T-cell (primary cell): ENCODE measurements at places on chromosomes 7 and 10. TPM values are rescaled to one million over a fixed set of nuclear protein-coding genes. Genes with fewer than 3 reads are reported as not detected.

GRCh38 chr10:46092524-46093081, 46.5 kb upstream of the MSMB start:
- no peak for DNase-seq

GRCh38 chr10:43122096-43122495, 16.1 kb upstream of the CSGALNACT2 start:
- DNase-seq: no peak

Gene FOXL3
- not detected for total RNA-seq

Gene OPN4
- not detected for total RNA-seq

GRCh38 chr7:106034383-106034782, 71.3 kb downstream of the CDHR3 start:
- DNase-seq: no peak

Gene GLCCI1
- 38.0 TPM for total RNA-seq

Gene NPSR1
- total RNA-seq: not detected

- DNase-seq: peak; percentile 53
Measured at GRCh38 chr10:62632071-62632809, 172.3 kb upstream of the ADO start.

- no peak for DNase-seq
Measured at GRCh38 chr7:137731436-137731835, 115.3 kb downstream of the DGKI start.

Gene OGA
- total RNA-seq: 360 TPM

- DNase-seq: no peak
Measured at GRCh38 chr10:45071043-45071813, 70.5 kb downstream of the ZNF22 start.

Gene C7orf57
- 0.44 TPM for total RNA-seq

GRCh38 chr10:92799568-92799967, 48.8 kb upstream of the EXOC6 start:
- DNase-seq: no peak

DNA sequence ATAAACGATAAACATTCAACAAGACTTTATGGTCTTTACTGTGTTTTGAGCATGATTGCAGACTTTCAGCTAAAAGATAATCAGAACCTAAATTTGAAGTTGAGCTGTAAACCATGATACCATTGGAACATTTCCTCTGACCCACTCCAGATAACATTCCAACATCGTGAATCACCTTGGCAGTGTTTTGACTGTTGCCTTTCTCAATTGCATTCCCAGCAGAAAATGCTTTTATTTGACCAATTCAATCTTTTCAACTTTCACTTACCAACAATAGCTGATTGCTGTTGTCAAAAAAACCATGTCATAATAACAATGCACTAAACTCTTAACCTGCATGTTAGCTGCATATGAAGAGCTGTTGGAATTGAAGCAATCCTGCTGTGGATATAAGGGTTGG, 165.5 kb downstream of the MDFIC start:
- DNase-seq: no peak

DNA sequence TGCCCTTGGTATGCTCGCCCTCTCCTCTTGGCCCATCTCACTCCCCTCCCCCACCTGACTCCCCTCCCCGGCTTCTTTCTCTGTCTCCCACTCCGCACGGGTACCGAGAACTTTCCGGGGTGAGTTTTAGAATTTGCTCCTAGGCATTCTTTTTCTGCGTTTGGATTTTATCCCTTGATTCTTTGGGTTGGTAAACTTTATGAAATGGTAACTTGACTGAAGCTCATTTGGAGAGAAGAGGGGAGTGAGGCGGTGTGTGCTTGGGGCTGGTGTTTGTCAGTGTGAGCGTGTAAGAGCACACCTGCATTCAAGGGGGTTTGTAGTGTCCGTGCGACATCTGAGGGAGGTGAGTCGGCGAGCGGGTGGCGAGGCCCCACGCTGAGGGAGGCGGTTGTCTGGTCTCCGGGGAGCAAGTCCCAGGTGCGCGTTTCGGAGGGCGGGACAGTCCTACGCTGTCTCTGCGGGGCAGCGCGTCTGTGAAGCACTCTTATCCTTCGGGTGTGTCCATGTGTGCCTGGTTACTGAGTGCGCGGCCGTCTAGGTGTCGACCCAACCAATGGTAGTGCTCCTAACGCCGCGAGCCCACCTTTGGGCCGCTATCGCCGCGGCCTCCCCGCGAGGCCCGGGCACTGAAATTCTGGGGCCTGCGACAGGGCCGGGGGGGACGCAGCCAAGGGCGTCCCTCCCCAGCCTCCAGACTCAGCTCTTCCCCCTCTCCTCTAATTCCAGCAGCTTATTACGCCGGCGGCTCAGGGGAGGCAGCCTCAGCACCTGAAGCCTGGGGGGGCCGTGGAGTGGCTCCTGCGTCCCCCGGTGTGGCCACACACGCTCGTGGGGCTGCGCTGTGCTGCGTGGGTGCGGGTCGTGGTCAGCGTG, 2.6 kb upstream of the ZNF503 start:
- DNase-seq: no peak

- no peak for DNase-seq
Measured at GRCh38 chr7:1109581-1110310, 21.8 kb downstream of the GPER1 start.

GRCh38 chr10:31756729-31757110, 171.9 kb downstream of the ARHGAP12 start:
- no peak for DNase-seq

DNA sequence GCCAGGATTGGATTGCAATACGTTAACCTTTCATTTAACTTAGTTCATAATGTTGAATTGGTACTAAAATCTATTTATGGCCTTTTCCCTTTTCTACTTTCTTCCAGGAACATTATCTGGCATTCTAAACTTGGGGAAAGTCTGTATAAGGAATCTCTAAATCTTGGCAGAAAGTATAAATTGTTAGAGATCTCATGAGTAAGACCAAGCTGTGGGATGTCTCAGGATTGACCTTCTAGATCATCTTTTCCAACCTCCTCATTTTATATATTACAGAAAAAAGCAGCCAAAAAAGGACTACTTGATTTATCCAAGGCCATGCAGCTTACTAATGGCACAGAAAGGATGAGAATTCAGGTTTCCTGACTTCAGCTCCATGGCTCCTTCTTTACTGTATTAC, 598.3 kb downstream of the INHBA start:
- no peak for DNase-seq

GRCh38 chr7:47968847-47969774, 10.3 kb downstream of the HUS1 start:
- peak; percentile 48 for DNase-seq

DNA sequence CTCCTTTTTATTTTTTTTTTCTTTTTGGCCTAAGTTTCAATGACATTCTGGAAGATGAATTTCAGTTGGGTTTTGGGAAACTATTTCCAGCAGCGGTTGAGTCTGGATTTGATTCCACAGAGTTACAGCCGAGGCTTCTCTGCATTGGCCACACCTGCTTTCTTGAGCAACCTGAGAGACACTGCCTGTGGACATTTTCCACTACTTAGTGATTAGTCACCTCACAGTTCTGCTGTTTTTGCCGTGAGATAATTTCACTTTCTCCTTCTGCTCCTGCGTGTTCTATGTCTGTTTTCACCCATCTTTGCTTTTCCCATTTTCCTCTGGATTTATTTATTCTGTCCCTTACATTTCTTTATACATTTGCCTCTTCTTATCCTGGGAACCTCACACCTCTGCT, 243.0 kb downstream of the BICC1 start:
- DNase-seq: no peak

GRCh38 chr7:41446606-41447449, 256.1 kb downstream of the INHBA start:
- no peak for DNase-seq

Gene CCL24
- total RNA-seq: not detected

GRCh38 chr10:114380060-114380459, 24.2 kb downstream of the AFAP1L2 start:
- no peak for DNase-seq

DNA sequence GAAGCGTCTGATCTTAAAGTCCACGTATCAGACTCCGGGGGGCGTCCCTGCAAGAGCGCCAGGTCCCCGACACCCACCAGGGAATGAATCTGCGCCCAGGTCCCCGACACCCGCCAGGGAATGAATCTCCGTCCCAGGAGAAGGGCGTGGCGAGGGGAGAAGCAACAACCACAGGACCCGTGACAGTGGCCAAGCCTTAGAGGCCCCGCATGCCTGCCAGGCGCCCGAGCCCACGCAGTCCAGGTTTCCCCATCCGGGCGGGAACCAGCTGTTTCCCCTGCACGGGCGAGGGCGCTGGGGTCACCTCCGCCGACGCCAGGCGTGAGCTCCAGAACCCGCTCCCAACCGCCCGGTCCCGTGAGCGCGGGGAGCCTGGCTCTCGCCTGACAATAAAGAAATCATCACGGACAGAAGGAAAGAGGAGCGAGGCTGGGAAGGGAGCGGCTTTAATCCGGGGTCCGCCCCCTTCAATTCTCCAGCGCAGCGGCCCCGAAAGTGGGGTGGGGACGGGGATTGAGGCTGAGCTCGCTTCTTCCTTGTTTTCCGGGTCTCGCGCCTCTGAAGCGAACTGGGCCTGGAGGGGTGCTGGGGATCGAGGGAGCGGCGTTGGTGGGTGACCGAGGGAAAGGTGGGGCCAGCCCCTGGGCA, 29.0 kb upstream of the BMS1 start:
- no peak for DNase-seq

- DNase-seq: no peak
Measured at GRCh38 chr10:132742837-132743194, 43.1 kb downstream of the NKX6-2 start.

DNA sequence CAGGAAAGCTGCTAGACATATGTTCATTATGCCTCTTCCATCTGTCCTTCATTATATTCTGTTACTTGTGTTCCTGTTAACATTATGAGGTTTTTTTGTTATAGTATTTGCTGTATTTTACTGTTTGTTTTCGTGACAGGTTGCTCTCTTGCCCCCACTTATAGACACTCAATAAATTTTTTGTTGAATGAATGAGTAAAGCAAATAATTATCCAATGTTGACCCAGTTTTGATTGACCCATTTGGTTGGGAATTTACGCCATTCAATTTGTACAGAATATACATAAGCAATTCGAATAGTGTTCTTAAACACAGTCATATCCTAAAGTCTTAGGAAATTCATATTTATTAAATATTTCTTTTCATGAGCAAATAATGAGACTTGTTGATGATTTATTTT, 11.8 kb downstream of the CCSER2 start:
- no peak for DNase-seq

- no peak for DNase-seq
Measured at GRCh38 chr10:26841733-26842317, 18.9 kb downstream of the ABI1 start.

DNA sequence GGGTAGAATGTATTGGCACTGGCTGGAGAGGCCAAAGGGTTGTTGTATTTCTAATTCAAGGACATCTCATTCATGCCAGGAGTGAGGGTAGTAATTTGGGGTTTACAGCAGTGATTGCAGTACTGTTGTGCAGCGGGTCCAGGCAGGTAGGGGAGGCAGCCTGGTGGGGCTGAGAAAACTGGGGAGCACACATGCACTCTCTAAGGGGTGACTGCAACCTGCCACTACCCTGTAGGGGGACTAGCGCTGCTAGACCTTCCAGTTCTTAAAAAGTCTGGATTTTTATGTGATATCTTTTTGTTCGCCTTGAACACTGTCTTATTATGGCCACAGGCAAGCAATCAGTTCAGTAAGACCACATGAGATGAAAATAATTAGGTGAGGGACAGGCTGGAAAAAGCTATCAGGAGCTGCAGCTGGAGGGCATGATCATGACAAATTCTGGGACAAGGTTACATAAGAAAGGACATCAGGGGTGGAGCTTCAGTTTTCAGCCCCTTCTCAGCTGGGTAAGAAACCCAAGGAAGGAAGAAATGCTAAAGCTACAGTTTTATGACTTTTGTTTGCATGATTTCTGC, 149.0 kb downstream of the ARHGAP21 start:
- DNase-seq: no peak

GRCh38 chr7:115868369-115868768, 162.2 kb downstream of the TFEC start:
- DNase-seq: no peak

- no peak for DNase-seq
Measured at GRCh38 chr7:148790131-148790726, 91.5 kb downstream of the CUL1 start.

Gene PLAU
- total RNA-seq: 0.63 TPM

- DNase-seq: no peak
Measured at GRCh38 chr10:127933271-127933670, 26.4 kb downstream of the PTPRE start.

DNA sequence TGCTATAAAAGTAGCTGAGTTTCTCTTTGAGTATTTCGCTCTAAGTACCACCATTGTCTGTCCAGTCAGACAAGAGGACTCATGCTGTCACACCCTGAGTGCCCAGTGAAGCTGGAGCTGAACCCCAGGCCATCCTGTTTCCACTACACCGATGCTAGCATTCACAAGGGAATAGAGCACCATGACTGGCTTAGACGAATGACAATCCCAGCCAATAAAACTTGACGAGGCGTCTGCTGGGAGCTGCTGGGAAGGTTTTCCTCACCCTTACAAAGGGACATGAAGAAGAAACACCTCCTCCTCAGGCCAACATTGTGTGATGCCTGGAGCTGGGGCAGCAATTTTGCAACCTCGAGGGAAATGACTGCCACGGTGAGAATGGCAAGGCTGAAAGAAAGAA, 17.5 kb upstream of the SLIT1 start:
- DNase-seq: no peak

Gene FAM25A
- not detected for total RNA-seq

Gene ANKRD22
- total RNA-seq: not detected

DNA sequence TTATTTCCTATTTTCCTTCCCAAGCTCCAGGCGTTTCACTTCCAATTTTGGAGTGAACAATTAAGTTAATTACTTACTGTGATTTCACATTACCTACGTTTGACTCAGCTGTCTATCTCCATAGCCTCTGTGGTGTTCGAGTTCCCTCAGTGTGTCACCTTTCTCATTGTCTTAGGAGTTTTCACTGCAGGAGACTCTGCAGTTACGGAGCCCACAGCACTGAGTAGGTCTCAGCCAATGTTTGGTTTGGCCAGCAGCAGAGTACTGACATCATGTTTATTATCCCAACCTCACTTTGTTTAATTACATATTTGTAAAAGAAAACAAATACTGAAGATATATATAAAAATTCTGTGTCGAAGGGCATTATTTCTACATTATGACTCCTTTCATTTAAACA, 1123.9 kb downstream of the CNTNAP2 start:
- no peak for DNase-seq

DNA sequence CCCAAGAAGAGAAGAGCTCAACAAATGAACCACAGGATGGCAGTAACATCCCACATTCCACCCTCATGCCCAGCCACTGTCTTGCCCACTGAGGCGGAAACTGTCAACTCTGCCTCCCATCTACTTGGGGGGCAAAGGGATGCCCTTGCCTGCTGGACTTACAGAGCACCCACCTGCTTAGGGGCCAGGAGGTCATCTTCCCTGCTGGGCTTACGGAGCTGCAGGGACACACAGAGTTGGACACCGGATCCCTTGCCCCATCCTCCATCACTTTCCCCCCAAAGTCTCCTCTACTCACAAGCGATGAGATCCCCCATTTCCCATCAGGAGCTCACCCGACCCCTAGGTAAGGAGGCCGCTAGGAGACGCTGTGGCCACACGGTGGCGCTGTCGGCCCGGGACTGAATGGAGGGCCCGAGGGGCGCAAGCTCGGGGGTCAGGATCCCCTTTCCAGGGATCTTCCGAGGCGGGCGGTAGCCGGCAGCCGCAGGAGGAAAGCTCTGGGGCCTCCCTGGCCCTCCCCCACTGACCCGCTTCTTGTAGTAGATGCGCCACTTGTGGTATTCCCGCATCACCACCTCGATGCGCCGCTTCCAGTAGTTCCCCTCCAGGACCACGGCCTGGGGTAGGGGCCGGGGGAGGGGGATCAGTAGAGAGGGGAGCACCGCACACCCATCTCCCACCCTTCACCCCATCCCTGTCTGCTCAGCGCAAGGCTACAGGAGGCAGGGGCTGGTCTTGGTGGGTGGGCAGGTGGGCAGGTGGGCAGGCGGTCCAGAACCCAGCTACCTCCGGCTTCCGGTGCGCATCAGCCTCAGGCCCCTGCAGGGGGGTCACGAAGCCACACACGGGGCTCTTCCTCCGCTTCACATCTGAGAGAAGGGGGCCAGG, 17.3 kb downstream of the MLXIPL start:
- DNase-seq: peak; percentile 56
